ENCODE measurements at places on chromosomes 13 and 19. TPM values are rescaled to one million over a fixed set of nuclear protein-coding genes. Genes with fewer than 3 reads are reported as not detected.
A peak's percentile ranks its signal among the peaks of the same experiment; 100 is the strongest.

GRCh38 chr19:14479309-14479974, 4.3 kb upstream of the PTGER1 start:
- no peak overlapping the region for H3K27ac ChIP-seq
- no peak overlapping the region for H3K4me3 ChIP-seq

DNA sequence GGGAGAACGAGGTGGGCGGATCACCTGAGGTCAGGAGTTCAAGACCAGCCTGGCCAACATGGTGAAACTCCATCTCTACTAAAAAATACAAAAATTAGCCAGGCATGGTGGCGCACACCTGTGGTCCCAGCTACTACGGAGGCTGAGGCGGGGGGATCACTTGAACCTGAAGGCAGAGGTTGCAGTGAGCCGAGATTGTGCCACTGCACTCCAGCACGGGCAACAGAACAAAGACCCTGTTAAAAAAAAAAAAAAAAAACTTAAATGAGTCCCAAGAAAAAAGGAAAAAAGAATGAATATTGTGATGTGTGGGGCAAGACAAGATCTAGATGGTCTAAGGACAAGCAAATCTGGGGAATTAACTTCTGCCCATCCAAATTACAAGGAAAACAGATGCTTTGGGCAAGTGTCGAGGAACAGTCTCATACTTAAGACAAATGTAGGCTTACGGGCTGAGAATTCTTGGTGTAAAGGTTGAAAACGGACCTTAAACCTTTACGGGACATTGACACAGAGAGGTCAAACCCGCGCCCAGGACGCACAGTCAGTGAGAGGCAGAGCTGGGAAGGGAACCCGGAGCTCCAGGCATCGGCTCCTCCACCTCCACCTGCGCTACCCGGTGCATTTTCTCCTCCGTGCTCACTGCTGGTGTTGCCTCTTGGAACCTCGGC, 656 bp upstream of the ZNF324 start:
- no peak for DNase-seq
- H3K4me1 ChIP-seq: peaks cover 10% of the 10 kb centered on the region
- H3K36me3 ChIP-seq: no peaks in the 10 kb centered on the region
- no peaks in the 10 kb centered on the region for H3K27me3 ChIP-seq

- no peaks in the 10 kb centered on the region for H3K36me3 ChIP-seq
- no peaks in the 10 kb centered on the region for H3K4me1 ChIP-seq
- no peak overlapping the region for H3K27ac ChIP-seq
- no peak for DNase-seq
Observed at GRCh38 chr19:50663482-50663790, 14.2 kb downstream of the C19orf81 start.

GRCh38 chr19:58474997-58475713, 997 bp upstream of the ZNF446 start:
- H3K36me3 ChIP-seq: peaks cover 56% of the 10 kb centered on the region
- no peaks in the 10 kb centered on the region for H3K27me3 ChIP-seq
- peak overlapping the region; percentile 89 for H3K4me3 ChIP-seq
- H3K4me1 ChIP-seq: peaks cover 14% of the 10 kb centered on the region
- no peak for DNase-seq

DNA sequence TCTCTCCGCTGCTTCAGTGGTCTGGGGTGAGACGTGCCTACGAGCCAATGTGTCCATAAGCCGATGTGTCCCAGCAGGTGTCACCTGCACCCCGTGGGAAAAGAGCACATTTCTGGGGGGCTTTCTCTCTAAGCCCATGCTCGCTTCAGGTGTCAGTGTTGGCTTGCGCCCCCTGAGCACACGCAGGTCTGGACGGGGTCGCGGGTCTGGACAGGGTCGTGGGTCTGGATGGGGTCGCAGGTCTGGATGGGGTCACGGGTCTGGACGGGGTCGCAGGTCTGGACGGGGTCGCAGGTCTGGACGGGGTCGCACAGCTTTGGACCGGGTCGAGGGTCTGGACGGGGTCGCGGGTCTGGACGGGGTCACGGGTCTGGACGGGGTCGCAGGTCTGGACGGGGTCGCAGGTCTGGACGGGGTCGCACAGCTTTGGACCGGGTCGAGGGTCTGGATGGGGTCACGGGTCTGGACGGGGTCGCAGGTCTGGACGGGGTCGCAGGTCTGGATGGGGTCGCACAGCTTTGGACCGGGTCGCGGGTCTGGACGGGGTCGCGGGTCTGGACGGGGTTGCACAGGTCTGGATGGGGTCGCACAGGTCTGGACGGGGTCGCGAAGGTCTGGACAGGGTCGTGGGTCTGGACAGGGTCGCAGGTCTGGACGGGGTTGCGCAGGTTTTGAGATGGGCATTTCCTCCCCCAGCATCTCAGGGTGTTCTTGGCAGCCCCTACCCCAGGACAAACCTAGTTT, 24.5 kb upstream of the TFDP1 start:
- H3K36me3 ChIP-seq: no peaks in the 10 kb centered on the region
- no peak overlapping the region for H3K27ac ChIP-seq
- H3K4me1 ChIP-seq: no peaks in the 10 kb centered on the region
- DNase-seq: no peak
- H3K27me3 ChIP-seq: peaks cover 6% of the 10 kb centered on the region

DNA sequence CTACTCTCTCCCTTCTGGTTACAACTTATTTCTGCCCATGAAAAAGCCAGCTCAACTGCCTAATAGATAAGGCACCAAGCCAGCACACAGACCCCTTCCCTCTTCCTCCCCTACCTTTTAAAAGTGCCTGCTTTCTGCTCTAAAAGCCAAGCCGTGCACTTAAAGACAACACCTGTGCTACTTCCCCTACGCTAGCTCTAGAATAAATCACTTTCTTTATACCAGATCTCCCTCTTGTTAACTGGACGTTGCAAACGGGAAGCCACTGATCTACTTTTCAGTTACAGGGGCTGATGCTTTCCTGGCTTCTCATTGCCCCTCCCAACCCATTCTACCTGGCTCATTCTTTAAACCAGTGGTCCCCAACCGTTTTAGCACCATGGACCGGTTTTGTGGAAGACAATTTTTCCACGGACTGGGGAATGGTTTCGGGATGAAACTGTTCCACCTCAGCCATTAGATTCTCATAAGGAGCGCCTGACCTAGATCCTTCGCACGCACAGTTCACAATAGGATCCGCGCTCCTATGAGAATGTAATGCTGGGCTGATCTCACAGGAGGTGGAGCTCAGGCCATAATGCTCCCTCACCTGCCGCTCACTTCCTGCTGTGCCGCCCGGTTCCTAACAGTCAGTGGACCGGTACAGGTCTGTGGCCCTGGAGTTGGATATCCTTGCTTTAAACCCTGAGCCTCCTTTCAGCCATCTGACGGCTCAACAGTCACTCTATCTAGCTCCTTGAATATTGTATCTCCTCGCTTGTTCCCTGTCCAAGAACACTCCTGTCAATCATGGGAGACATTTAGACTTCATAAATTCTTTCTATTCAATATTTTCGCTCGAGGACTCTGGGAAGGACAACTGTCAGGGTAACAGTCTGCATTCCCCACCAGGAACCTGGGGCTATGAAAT, 841 bp upstream of the ZNF223 start:
- peaks cover 10% of the 10 kb centered on the region for H3K4me1 ChIP-seq
- peak overlapping the region; percentile 39 for H3K27ac ChIP-seq
- DNase-seq: no peak
- peak overlapping the region; percentile 78 for H3K4me3 ChIP-seq
- peaks cover 3% of the 10 kb centered on the region for H3K36me3 ChIP-seq

DNA sequence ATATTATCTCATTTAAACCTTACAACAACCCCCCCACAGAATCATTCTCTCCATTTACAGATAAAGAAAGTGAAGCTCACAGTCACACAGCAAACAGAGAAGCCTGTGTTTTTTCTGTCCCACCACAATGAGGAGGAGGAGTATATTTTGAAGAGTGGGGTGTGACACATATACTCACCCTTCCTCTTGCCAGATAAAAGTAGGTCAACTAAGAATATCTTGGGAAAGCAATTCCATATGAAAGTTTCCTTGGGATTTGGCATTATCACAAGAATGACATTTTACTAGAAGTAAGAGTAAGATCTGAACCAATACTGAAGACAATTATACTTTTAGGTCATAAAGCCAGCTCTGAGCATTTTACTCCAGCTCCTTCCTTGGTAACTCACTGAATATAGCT, 287.5 kb upstream of the HTR2A start:
- no peak for DNase-seq
- H3K27ac ChIP-seq: no peak overlapping the region
- H3K4me1 ChIP-seq: no peaks in the 10 kb centered on the region
- H3K27me3 ChIP-seq: no peaks in the 10 kb centered on the region

DNA sequence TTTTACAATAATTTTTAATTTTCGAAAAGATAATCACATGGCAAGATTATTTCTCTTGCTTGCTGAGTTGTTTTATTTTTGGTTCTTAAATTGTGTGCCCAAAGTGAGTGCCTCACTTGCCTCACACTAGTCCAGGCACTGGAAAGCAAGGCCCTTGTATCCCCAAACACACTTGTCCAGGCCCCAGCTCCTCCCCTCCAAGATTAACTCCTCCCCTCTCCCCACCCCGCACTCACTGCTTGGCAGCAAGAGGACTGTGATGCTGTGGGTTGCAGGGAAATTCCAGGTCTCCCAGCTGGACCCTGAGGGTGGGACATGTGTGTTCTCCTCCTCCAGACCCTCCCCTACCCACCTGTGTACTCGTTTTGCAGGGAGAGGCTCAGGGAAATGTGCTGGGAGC, 3.9 kb downstream of the SIGLEC12 start:
- no peak for DNase-seq
- H3K36me3 ChIP-seq: no peaks in the 10 kb centered on the region
- no peak overlapping the region for H3K27ac ChIP-seq
- H3K27me3 ChIP-seq: peaks cover 2% of the 10 kb centered on the region
- H3K4me3 ChIP-seq: no peak overlapping the region
- no peaks in the 10 kb centered on the region for H3K4me1 ChIP-seq

DNA sequence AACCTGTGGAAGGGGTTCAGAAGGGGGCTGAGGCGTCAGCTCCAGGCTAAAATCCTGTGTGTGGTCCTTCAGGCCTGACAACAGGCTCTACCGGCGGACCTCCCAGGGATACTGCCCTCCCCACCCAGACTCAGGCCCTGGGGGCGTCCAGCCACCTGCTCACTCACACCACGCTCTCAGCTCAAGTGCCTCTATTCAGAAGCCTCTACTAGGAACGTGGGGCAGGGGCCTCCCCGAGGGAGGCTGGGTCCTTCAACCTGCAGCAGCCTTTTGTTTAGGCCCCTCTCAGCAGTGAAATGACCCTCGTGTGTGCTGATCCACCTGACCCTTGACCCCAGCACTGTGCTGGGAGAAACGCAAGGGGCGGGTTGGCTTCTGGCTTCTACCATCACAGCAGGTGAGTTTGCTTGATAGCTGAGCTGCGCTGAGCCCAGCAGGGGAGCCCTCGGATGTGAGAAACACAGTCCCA, 10.6 kb downstream of the PLPP2 start:
- H3K27ac ChIP-seq: no peak overlapping the region
- H3K36me3 ChIP-seq: no peaks in the 10 kb centered on the region
- no peaks in the 10 kb centered on the region for H3K4me1 ChIP-seq

DNA sequence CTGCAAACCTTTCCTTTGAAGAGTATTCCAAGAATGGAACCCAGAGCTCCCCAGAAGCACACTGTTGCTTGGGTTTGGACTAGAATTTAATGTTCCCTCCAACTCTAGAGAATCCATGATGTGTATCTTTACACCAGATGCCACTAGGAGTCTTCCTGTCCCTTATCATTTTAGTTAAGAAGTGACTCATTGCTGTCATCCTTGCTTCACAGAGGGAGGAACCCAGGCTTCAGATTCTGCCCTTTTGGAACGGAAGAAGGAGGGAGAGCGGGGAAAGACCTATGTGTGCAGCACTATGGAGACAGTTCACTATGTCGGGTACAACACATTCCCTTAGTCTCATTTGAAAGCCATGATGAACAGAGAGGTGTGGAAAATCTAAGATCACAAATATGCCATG, 2.1 kb upstream of the ATP12A start:
- H3K36me3 ChIP-seq: no peaks in the 10 kb centered on the region
- no peak overlapping the region for H3K4me3 ChIP-seq
- H3K27me3 ChIP-seq: peaks cover 12% of the 10 kb centered on the region
- DNase-seq: no peak
- no peak overlapping the region for H3K27ac ChIP-seq

Gene CGB5
- not detected for total RNA-seq

Gene FFAR1
- not detected for total RNA-seq

Gene CCNE1
- 2.3 TPM for total RNA-seq

Gene MIDN
- total RNA-seq: 331 TPM

Measured in psoas muscle (tissue), 8 donors.